ENCODE measurements at places on chromosomes 13 and 19. TPM values are rescaled to one million over a fixed set of nuclear protein-coding genes. Genes with fewer than 3 reads are reported as not detected.

The TMC4 gene
- total RNA-seq = not detected

The KCNJ14 gene
- 1.5 TPM for total RNA-seq

- DNase-seq = no peak
Measured at GRCh38 chr19:16589917-16590316, 17.7 kb upstream of the SLC35E1 start.

GRCh38 chr19:2096480-2097202, at the start of gene IZUMO4:
IZUMO4 (plus strand) TSS chr19:2096915; CDS start chr19:2096946, 31 bp downstream.
- peak; percentile 100 for DNase-seq

DNA sequence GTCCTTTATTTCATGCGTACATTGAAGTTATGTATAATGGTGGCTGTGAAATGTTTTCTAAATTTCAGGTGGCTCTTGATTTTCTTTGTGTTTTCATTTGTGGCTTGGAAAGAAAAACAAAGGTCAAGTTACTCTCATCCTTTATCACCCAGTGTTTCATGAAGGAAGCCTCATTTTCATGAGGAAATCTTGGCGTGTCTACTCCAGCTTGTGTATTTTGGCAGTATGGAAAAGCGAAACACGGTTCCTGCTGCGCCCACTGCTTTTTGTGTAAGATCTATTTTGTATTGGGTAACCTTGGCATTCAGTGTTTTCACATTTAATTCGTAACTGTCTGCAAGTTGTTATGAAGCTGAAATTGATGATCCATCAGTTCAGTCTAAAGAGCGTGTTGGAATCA, 147.0 kb upstream of the RNF113B start:
- no peak for DNase-seq

The ZNF471 gene
- 1.5 TPM for total RNA-seq

The CLASRP gene
- total RNA-seq = 89.9 TPM

- DNase-seq = no peak
Measured at GRCh38 chr13:109706015-109706715, 80.2 kb downstream of the IRS2 start.

The CEACAM21 gene
- 36.5 TPM for total RNA-seq

GRCh38 chr19:1223018-1223855, 14.6 kb downstream of the CBARP start:
- no peak for DNase-seq

DNA sequence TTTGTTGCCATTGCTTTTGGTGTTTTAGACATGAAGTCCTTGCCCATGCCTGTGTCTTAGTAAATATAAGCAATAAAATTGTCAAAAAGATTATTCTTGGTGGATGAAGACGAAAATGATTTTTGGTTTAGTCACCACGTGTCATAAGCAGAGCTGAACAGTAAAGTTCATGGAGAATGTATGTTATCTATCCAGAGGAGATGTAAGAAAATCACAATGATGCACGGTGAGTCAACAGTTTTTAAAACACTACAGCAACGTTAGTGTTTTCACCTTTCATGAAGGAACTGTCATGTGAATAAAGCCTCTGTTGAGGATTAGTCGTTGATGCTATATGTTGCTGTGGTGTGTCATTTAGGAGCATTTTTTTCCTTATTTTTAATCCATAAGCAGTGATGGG, 137.6 kb downstream of the GPC6 start:
- DNase-seq = no peak

GRCh38 chr13:111354789-111355188, 34.3 kb downstream of the TEX29 start:
- no peak for DNase-seq

- no peak for DNase-seq
Measured at GRCh38 chr13:98526182-98526512, 50.8 kb downstream of the STK24 start.

GRCh38 chr19:50255115-50255514, 51.7 kb downstream of the MYH14 start:
- no peak for DNase-seq

The KIR2DL1 gene
- not detected for total RNA-seq

The ZNF525 gene
- total RNA-seq = 25.7 TPM

- no peak for DNase-seq
Measured at GRCh38 chr19:35344511-35345031, 3.1 kb upstream of the FFAR1 start.

The STOML3 gene
- total RNA-seq = not detected

The ZNF541 gene
- total RNA-seq = 0.19 TPM

The FXYD1 gene
- 1.1 TPM for total RNA-seq

DNA sequence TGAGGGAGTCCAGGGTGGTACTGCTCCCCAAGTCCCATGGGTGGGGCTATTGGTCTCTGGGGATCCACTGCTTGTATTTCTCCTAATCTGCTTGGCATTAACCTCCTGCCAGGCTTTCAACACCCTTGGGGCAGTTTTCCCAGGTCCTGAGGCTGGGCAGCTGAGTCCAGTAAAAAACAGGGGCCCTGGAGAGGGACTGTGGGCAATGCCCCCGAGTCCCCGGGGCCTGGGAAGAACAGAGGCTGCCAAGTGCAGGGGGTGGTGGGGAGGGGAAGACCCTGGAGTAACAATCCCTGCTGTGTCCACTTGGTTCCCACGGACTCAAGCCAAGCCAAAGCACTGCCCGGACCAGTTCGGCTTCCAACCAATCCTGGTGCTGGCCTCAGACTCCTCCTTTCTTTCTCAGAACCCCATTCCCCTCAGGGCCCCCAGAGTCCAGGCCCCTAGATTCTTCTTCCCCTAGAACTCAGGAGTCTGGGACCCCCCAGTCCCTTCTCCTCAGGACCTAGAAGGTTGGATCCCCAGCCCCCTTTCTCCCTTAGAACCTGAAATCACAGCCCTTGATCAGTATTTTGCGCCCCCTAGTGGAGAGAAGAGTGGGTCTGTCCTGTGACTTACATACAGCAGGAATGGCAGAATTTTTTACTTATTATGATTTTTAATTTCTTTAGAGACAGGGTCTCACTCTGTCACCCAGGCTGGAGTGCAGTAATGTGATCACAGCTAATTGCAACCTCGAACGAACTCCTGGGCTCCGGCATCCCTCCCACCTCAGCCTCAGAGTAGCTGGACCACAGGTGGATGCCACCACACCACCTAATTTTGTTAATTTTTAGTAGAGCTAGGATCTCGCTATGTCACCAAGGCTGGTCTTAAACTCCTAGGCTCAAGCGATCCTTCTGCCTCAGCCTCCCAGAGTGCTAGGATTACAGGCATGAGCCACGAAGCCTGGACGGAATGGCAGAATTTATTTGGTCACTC, 3.7 kb upstream of the CLPTM1 start:
- peak; percentile 36 for DNase-seq

DNA sequence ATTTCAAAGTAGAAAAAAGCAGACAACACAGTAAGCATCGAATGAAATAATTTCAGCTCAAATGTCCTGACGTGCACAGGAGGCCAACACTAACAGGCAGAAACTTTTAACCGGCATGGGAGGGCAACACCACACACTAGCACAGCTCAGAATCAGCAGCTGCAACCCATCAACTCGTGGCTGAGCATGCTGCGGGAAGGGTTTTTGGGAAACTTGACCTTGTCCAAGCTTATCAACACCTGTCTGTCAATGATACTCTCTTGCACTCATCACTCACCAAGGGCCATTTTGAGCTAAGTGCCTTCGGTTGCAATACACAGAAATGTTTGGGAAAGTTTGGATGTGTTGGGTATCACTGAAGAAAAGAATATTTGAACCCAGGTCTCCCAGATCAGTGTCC, 483.7 kb downstream of the TSHZ3 start:
- no peak for DNase-seq

DNA sequence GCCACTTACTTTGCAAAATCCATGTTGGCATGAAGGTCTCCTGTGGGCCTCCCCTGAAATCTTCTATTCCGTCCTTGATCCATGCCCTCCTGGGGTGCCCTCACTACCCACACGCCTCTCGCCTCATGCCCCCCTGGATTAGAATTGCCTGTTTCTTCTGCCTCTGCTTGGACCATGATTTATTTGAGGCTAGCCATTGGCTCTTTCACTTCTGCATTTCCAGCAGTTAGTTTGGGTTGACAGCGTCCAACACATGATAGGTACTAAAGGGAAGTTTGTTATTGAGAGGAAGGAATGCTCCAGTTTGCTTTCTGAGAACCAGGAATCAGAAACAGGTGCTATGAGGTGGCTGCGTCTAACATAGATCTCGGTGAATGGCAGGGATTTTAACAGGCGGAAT, 30.5 kb upstream of the TPTE2 start:
- no peak for DNase-seq

DNA sequence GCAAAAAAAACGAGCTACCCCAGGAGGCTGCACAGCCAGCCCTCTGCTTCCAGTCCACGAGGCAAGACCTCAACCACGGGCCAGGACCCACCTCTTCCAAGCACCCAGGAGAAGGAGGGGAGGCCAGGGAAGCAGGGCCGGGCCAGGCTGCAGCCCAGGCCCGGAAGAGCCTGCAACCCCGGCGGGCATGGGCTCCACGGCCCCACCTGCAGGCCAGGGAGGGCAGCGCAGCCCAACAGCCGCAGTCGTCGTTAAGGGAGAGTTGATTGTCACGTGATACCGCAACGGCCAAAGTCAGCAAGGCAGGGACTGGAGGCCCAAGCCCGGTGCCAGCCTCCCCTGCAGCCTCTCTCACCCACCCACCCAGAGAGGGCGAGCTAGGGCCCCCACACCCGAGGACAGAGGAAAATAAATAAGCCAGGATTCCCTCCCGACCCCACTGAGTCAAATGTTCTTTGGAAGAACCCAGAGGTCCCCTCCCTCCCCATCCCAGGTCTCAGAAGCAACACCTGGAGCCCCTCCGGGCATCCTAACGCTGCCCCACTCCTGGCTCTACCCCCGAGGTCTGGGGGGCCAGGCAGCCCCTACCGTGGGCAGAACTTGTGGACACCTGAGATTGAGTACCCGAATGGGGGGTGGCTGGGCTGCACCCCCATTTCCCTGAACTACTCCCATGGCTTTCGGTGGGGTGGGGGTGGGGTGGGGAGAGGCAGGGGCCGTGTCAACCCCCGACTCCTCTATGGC, 5.2 kb upstream of the REXO1 start:
- peak; percentile 89 for DNase-seq

- peak; percentile 69 for DNase-seq
Measured at GRCh38 chr19:2648528-2648937, 54.0 kb downstream of the GNG7 start.

GRCh38 chr19:56177564-56178243, 1.9 kb downstream of the GALP start:
- no peak for DNase-seq

DNA sequence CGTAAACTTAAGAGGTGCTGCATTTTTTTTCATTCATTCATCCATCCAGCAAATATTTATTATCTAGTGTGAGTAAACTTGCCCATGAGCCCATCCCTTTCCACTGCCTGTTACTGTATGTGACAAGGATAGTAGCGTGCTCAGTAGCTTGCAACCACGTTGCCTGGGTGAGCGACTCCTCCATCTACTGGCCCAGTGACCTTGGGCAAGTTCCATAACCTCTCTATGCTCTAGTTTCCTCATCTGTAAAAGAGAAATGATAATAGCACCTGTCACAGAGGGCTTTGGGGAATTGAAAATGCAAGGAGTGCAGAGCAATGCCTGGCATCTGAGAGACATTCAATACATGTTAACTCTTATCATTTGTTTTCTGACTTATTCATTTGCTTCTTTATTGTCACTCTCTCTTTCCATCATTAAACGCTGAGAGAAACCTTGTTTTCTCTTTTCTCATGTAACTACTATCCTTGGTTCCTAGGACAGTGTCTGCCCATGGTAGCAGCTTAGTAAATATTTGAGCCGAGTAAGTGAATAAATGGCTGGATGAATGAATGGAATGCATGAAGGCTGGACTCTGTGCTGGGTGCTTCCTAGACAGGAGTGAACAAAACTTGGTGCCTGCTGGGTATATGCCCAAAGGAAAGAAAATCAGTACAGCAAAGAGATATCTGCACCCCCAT, 19.9 kb downstream of the LRCH1 start:
- no peak for DNase-seq

DNA sequence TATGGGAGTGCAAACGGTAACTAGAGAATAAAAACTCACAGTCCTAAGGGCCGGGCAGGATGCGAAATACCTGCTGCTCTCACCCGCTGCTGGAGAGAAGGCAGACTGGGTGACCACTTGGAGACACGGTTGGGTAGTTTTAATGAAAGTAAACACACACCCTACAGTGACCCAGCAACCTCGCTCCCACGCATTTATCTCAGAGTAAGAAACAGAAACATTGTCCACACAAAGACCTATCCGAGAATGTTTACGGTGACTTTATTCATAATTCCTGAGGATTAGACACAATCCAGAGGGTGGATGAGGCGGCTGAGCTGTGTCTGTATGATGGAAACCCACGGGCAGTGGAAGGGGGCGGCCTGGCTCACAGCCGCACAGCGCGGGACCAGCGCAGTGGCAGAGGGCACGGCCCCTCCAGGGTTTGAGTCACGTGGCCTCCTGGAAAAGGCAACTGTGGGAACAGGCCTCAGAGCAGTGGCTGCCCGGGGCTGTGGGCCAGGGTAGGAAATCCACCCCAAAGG, 73.5 kb upstream of the C13orf46 start:
- DNase-seq = no peak

DNA sequence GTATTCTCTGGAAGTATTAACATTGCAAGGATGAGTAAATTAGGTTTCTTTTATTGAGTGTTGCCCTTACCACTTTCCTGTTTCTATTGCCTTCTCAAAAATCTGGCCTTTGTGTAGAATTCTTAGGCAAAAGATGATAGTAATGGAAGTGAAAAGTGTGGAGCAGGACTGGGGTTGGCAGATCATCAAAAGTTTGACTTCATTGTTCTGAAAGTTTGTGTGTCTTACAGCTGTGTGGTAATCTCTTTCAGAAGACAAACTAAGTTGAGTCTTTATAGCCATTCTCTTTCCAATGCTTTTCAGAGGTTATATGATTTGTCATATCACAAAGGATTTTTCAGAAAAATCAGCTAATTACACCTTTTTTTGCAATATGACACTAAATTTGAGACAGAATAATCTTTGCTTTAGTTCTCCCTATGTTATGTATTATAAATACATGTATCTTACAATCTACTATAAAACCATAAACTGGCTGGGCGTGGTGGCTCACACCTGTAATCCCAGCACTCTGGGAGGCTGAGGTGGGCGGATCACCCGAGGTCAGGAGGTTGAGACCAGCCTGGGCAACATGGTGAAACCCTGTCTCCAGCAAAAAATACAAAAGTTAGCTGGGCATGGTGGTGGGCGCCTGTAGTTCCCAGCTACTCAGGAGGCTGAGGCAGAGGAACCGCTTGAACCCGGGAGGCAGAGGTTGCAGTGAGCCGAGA, 8.7 kb upstream of the KCNRG start:
- DNase-seq = no peak

DNA sequence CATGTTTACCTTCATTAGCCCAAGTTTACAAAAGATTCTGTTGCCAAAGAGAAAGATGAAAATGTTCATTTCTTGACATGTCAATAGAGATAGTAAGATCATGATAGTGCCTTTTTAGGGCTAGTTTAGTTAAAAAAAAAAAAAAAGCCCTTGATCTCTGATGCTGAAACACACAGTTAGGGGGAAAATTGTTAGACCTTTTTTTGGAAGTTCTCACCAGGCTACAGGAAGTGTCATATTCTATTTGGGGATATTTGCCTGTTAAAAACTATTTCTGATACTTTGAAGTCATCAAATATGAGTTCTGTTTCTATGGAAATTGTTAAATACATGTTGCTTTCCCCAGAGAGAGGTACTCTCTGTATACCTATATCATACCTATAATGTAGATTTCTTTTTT, 21.6 kb downstream of the SLAIN1 start:
- no peak for DNase-seq

The RPL18 gene
- 2,008 TPM for total RNA-seq

- DNase-seq = no peak
Measured at GRCh38 chr13:25175026-25175425, 2.9 kb upstream of the AMER2 start.
